Activated gamma-delta T cell treated with anti-CD3 and anti-CD28 coated beads, Interleukin-2, amount 50 U/mL, for 16 hours (primary cell): ENCODE measurements at places on chromosomes 11 and 22.

- DNase-seq = no peak
These were observed 128.3 kb downstream of the APIP start for GRCh38 chr11:34787895-34788294.

DNA sequence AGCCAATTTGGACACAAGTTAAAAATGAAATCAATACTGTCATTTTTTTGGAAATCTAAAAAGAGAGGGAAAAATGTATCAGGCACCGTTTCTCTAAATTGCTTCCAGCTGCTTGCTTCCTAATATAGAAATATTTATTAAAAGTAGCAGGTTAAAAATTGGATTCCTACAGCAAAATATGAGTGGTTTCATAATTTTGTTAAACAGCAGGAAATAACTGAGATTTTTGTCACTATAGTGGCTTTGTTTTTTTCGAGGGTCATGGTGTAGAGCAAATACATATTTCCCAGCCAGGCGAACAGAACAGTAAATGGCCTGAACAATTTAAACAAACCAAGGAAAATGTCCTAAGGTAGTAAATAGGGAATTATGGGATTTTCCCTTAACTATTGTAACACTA lies 159.7 kb downstream of the DDX10 start:
- no peak for DNase-seq

DNA sequence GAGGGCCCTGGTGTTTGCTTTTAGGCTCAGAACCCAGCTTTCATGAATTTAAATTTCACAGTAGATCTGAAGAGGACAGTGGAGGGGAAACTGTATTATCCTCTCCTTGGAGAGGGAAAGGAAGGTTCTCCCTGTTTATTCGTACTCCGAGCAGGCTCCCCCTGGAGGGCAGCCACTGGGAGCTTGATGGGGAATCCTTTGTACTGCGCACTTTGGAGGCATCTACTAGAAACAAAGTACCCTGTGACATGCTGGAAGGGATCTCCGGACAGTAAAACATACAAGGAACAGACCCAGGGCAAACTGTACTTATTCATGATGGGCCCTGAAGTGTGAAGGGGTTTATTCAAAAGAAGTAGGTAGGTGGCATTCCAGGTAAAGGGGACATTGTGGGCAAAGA lies 27.2 kb downstream of the NAV2 start:
- no peak for DNase-seq

- DNase-seq = no peak
These were observed 68.2 kb downstream of the METTL15 start for GRCh38 chr11:28176351-28176750.

DNA sequence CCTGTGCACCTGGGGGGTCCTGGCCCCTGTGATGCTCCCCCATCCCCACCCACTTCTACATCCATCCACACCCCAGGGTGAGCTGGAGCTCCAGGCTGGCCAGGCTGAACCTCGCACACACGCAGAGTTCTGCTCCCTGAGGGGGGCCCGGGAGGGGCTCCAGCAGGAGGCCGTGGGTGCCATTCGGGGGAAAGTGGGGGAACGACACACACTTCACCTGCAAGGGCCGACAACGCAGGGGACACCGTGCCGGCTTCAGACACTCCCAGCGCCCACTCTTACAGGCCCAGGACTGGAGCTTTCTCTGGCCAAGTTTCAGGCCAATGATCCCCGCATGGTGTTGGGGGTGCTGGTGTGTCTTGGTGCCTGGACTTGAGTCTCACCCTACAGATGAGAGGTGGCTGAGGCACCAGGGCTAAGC lies 20.0 kb upstream of the TALDO1 start:
- no peak for DNase-seq

DNA sequence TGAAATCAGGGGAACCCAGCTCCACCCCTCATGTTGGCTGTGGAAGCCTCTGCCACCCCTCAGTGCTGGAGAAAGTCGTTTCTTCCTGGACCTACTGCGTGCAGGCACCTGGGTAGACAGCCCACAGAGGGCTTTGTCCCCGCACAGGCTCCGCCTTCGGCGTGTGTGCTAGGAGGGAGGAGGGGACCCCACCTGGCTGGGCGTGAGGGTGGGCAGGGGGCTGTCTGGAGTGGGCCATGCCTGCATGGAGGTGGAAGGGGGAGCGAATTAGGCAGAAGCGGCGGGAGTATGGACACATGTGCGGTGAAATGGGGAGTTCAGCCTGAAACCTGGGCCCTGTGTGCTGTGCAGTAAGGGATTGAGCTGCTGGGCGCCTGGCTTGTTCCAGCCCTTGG lies 49.3 kb downstream of the FBLN1 start:
- no peak for DNase-seq

DNA sequence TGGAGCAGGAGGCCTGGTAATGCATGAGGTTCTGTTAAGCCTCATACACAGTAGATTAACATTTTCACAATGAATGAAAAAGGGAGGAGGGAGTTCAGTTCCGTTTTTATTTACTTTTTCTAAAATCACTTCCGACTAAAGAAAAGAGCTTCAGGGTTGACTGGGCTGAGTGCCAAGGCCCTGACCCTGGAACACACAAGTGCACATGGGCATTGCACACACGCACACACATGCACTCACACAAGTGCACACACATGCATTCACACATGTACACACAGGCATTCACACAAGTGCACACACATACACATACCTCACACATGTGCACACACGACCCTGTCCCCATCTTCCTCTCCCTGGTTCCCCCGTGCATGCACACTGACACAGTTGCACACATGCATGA lies 303.3 kb downstream of the BRD1 start:
- no peak for DNase-seq

DNA sequence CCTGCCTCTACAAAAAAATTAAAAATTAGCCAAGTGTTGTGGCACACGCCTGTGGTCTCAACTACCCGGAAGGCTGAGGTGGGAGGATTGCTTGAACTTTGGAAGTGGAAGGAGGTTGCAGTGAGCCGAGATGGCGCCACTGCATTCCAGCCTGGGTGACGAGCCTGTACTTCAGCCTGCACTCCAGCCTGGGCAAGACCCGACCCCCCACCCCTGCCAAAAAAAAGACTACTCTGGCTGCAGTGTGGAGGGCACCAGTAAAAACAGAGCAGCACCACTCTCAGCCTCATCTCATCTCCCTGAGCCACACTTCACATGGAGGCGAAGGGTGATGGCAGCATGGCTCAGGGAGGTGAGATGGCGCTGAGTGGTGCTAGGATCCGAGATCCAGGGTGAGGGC lies 50.3 kb upstream of the THY1 start:
- DNase-seq = no peak

- no peak for DNase-seq
These were observed 71.8 kb downstream of the GRK3 start for GRCh38 chr22:25636323-25636722.

GRCh38 chr22:31923136-31923535 lies 21.2 kb upstream of the YWHAH start:
- DNase-seq = no peak

- no peak for DNase-seq
These were observed 4.5 kb downstream of the RAC2 start for GRCh38 chr22:37239336-37240239.

- no peak for DNase-seq
These were observed 7.8 kb downstream of the GAL start for GRCh38 chr11:68692115-68692514.

GRCh38 chr11:608791-609251 lies 6.9 kb downstream of the IRF7 start:
- no peak for DNase-seq

- no peak for DNase-seq
These were observed 22.0 kb downstream of the TRAF6 start for GRCh38 chr11:36488096-36488495.

GRCh38 chr11:104091281-104092096 lies 55.0 kb downstream of the DDI1 start:
- DNase-seq = no peak

DNA sequence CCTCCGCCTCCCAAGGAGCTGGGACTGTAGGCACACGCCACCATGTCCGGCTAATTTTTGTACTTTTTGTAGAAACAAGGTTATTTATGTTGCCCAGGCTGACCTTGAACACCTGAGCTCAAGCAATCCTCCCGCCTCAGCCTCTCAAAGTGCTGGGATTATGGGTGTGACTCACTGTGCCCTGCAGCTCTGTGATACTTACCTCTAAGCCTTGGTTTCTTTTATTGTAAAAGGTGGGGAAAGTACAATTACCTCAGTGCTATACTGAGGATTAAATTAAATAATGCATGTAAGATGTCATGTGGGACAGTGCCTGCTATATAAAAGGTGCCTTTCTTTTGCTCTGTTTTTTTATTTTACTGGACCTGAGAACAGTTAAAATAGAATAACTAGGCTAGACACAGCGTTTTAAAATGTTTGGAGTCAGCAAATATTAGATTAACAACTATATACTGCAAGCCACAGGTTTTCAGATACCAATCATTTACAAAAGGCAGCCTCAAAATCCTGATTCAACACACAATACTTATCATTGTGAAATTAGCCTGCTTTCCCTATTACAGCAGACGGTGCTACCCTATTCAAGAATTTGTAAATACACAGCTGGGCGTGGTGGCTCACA lies 30.0 kb downstream of the PRR14L start:
- DNase-seq = no peak
